SK-N-DZ (cell line): ENCODE measurements at places on chromosomes 6 and 20.

GRCh38 chr6:107653183-107653580 is 163.3 kb downstream of the SOBP start:
- peak; percentile 49 for DNase-seq

DNA sequence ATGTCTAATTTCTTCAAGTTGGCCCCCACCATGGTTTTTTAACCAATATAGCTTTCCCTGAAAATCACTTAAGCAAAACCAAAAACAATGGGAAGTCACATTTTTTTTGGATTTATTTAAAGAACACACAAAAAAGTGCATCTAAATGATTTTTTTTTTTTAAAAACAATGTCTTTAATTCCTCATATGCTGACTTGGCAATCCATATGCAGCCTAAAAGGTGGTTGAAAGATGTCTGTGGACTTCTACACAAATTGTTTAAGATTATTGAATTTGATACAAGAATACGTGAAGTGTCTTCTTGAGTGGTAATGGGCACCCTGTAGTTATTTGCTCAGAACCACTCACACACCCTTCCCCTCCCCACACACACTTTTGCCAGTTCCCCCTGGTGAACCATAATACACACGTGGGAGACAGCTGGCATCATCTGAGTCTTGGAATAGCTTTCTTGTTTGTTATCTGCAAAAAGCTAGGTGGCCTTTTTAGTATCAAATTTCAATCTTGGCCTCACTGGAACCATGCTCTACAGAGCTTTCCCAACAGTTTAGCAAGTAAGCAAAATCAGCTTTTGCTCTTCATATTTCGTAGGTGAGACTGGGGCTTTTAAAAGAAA is 60.9 kb upstream of the TULP1 start:
- no peak for DNase-seq

DNA sequence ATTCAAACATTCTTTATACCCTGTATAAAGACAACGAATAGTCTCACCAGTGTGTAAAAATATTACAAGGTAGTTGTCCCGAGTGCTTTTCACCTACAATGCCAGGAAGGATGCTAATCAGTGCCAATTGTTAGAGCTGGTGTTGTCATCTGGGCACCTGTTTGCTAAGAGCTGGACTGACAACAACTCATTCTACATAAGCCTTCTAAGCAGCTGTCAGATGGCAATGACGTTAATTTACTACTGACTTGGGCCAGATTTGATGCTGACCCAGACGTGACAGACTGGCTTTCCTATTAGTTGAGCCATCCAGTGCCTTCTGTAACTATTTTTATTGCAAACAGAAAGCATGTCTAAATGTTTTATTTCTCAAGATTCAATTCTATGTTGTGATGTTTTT is 355.2 kb downstream of the ADGRB3 start:
- no peak for DNase-seq

GRCh38 chr6:136676075-136676474 is 116.2 kb downstream of the MAP3K5 start:
- no peak for DNase-seq
